HT1080 (cell line): ENCODE measurements at places on chromosomes 16 and 17. TPM values are rescaled to one million over a fixed set of nuclear protein-coding genes. Genes with fewer than 3 reads are reported as not detected.

Gene AARSD1
- 25.2 and 29.2 TPM in 2 replicates for total RNA-seq

Gene ABAT
- total RNA-seq: not detected in 2 replicates

Gene CCDC144A
- total RNA-seq: 0.10 TPM in 1 of 2 replicates, not detected in the other

Gene TEKT3
- not detected in 2 replicates for total RNA-seq

Gene KRT28
- not detected in 2 replicates for total RNA-seq

Gene PITPNM3
- total RNA-seq: 0.32 and 0.33 TPM in 2 replicates

Gene PRSS27
- not detected in 2 replicates for total RNA-seq

GRCh38 chr17:5813357-5813756 is 229.0 kb upstream of the NLRP1 start:
- no peak for DNase-seq

- no peak for DNase-seq
Observed at GRCh38 chr17:2972749-2973148, 90.7 kb downstream of the OR1D5 start.

DNA sequence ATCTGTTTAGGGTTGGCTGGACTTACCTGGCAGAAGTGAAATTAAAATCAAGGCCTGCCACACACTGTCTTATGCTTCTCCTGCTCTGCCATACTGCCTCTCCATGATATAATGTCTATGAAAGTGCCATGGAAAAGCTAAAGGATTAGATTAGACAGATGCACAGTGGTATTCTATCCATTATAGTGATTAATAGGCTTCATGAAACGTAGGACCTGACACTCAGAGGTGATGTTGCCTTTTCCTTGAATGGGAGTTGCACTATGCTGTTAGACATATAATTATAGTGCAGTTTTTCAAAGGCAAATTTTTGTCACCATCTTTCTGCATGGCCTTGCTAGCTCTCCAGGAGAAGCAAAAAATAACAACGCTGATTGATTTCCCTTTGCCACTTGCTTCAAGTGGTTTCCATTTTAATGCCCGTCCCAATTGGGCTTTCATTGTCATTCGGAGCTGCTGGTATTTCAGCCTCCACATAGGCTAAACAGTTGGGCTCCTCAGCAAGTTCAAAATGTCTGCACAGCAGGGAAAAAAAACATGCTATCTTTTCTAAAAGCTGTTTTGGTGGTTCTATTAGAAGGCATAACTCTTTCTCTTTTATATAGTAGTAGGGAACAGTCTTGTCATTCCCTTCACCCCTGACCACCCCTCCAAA is 502.8 kb upstream of the GOT2 start:
- DNase-seq: no peak

- DNase-seq: no peak
Observed at GRCh38 chr16:31323959-31324629, 30.9 kb upstream of the ITGAX start.

GRCh38 chr17:50841949-50842354 is 6.6 kb downstream of the WFIKKN2 start:
- DNase-seq: peak; percentile 75

DNA sequence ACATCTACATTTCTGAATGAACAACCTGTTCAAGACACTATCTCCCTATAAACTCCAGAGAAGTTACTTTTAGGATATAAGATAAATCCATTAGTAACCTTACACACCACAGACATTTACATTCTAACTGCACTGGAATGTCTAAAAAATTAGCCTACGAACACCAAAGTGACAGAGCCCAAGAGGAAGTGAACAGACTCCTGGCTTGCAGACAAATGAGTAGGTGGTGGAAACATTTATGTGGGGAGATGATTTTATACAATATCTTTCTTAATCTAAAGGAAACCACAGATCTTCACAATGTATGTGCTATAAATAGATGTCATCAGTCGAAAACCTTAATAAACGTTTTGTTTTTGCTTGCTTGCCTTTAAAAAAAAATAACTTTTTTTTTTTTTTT is 18.8 kb downstream of the ZNF652 start:
- DNase-seq: no peak

DNA sequence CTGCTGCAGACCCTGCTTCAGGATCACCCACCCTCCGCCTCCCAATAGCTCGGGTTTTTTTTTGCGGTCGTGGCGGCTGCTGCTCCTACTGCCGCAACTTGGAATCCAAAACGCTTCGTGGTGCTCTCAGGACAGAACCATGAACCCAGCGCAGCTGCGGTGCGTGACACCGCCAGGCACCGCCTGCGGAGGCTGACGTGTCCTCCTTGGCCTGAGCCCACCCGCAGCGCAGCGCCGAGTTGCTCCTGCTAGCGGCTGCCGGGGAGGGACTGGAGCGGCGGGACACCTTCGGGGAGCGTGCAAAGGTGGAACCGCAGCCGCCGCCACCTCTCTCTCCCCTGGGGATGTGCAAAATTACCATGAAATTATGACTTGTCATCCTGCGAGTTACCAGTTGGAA is 1893.0 kb downstream of the TP53TG3F start:
- DNase-seq: no peak

GRCh38 chr16:48110982-48111381 is 44.8 kb downstream of the ABCC12 start:
- DNase-seq: no peak

DNA sequence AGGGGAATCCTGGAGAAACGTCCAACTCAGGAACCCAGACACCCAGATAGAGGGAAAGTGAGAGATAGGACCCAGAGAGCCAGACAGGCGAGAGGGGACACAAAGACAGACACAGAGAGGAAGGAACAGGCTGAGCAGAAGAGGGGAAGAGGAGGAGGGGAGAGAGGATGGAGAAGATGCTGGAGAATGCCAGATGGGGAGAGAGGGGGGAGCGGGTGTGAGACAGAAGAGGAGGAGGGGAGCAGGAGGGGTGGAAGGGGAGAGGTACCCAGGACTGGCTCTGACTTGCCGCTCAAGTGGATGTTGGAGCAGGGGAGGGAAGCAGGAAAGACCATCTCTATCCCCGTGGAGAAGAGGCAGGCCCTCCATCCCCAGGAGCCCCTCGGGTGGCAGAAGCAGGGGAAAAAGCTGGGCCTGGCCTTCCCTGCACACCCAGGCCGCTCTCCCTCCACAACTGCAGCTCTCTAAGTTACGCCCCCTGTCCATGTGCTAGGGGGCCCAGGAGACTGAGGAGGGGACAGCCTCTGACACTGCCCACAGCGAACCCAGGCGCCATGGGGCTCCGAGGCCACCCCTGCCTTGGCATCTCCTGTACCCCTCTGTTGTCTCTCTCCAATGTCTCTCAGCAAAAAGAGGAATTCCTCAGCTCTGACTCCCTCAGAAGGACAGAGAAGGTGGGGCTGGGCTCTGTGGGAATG is 4.8 kb downstream of the PPP1R9B start:
- no peak for DNase-seq

- DNase-seq: peak; percentile 57
Observed at GRCh38 chr17:65345261-65346005, 208.3 kb downstream of the RGS9 start.

DNA sequence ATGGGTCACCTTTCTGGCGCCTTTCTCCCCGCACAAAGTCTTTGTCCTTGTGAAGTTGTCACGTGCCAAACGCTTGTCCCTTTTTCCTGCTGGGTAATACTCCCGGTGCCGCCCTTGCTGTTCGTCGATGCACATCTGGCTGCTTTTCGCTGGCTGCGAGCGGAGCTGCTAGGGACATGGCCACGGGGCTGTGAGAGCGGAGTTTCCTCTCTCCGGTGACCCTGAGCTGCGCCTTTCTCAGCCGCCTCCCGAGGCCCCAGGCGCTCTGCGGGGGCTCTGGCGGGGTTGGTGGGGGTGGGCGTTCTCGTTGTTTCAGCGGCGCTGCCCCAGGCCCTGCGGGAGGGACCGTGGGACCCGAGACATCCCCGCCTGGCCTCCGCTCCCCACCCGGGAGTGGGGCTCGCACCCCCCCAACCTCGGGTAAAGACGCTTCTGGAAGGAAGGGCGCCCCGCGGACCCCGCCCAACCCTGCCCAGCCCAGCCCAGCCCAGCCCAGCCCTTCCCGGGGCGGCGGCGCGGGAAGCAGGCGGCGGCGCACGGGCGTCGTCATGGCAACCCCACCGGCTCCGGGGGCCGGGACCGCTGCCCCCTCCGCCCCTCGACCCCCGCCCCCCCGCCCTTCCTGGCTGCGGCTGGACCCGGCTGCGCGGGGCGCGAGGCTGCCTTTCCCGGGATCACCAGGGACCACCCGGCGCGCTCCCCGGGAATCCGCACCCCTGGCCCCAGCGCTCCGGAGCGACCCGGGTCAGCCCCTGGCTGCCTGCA is 12.3 kb downstream of the CHMP6 start:
- DNase-seq: no peak

DNA sequence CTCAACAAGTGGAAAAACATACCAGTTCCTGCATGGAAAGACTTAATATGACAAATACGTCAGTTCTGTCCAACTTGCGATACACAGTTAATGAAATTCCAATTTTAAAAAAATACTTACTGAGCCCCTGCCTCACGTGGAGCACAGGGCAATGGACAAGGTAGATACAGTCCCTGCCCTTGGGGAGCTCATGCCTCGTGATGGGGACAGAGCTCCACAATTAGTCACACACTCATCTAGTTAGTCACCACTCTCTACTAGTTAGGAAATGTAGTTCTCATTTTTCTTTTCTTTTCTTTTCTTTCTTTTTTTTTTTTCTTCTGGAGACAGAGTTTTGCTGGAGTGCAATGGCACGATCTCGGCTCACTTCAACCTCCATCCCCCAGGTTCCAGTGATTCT is 74.7 kb upstream of the CDH5 start:
- no peak for DNase-seq

DNA sequence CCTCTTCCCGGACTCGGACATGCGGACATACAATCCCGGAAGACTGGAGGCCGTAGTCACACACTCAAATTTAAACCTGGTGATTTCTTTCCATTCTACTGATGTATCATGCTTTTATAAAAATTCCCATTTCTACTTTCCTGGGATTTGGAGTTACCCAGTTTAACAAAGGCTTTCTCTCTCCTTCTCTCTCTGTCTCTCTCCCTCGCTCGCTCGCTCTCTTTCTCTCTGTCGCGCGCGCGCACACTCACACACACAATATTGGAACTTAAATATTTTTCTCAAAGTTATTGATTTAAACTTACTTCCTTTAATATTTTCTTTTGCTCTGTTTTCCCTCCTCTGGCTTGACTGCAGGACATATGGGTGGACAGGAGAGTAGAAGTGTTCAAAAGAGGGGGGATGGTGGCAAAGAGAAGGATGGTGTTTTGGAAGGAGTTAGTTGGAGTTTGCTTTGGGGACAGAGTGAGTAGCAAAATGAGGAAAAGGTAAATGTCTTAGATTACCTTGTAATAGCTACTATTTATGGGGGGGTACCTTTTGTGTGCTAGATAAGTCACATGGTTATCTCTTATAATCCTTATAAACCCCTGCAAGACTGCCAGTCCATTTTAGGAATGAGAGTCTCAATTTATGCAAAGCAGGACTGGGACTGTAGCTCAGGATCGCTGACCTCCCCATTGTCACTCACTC is 878 bp upstream of the TRIM25 start:
- no peak for DNase-seq

DNA sequence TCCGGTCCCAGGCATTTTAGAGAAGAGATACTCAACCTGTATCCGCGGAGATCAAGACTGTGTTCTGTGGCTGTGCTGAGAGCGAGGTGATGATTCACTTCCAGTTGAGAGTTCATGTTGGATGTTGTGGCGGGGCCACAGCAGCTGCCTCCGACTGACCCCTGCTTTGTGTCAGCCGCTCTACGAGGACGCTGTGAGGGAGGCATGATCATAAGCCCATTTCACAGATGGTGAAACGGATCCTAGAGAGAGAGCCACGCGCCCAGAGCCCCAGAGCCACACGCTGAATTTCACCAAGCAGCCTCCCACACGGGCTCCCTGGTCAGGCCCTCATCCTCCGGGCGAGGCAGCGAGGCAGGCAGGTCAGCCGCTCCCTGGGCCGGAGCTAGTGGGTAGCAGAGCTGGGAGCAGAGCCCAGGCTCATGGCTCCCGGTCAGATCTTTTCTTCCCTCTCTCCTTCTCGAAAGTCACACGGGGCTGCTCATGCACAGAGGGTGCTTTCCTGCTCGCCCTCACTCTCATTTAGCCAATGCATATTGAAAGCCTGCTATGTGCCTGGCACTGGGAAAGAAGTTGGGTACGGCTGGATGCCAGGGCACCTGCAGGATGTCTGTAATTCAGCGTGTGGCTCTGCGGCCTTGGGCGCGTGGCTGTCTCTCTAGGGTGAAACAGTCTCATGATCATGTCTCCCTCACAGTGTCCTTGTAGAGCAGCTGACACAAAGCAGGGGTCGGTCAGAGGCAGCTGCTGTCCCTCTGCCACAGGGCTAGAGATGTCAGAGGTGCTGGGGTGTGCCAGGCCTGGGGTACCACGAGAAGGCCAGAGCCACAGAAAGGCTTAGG is 155.6 kb upstream of the CHMP6 start:
- DNase-seq: no peak

GRCh38 chr17:19387921-19388521 is 1.0 kb upstream of the MFAP4 start:
- no peak for DNase-seq

- DNase-seq: peak; percentile 15
Observed at GRCh38 chr17:6323626-6324356, 111.1 kb downstream of the AIPL1 start.

DNA sequence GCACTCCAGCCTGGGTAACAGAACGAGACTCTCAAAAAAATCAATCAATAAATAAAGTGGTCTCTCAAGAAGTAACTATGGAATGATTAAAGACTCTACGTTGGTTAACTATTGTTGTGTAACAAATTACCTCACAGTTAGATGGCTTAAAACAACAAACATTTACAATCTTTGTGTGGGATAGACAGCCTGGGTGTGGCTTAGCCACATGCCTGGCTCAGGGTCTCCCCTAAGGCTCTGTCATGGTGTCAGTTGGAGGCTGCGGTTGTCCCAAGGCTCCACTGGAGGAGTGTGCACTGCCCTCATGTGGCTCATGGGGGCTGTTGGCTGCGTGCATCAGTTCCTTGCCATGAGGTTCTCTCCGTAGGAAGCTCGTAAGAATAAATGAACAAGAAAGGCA is 294.5 kb downstream of the SNX29 start:
- DNase-seq: peak; percentile 27

GRCh38 chr16:31348579-31348978 is 6.4 kb upstream of the ITGAX start:
- DNase-seq: no peak
